CD4-positive, alpha-beta T cell treated with Interleukin-4 for 4 hours (primary cell): ENCODE measurements at places on chromosomes 2 and 18.
A peak's percentile ranks its signal among the peaks of the same experiment; 100 is the strongest.

DNA sequence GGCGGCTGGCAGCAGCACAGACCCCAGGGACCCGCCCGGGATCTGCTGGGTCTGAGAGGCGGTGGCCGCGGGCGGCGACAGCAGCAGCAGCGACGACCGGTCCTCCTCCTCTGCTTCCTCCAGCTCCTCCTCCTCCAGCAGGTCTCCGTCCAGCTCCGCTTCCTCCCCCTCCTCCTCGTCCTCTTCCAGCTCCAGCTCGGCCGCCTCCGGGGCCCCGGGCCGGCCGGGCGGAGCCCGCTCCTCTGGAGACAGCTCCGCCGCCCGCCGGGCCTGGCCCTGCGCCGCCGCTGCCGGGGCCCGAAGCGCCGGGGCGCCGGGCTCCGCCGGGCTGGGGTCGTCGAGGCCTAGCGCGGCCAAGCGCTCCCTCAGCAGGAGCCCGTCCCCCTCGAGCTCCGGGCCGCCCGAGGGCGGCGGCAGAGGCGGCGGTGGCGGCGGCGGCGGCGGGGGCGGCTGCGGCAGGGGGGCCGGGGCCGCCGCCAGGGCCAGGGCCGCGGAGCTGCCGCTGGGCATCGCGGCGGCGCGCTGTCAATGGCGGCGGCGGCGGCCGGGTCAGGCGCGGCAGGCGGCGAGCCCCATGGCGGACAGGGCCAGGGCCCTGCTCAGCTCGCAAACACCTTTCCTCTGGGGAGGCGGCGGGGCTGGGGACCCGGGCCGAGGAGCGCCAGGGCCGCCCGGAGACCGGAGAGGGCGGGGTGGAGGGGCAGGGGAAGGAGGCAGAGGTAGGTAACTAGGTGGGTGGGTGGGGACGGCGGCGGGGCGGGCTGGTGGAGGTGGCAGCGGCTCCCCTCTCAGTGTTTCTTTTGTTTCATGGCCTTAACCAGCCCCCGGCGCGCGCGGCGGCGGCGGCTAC is 445 bp downstream of the MEX3C start:
- DNase-seq: peak; percentile 22

GRCh38 chr18:3572761-3573160 is 122.8 kb downstream of the TGIF1 start:
- no peak for DNase-seq

DNA sequence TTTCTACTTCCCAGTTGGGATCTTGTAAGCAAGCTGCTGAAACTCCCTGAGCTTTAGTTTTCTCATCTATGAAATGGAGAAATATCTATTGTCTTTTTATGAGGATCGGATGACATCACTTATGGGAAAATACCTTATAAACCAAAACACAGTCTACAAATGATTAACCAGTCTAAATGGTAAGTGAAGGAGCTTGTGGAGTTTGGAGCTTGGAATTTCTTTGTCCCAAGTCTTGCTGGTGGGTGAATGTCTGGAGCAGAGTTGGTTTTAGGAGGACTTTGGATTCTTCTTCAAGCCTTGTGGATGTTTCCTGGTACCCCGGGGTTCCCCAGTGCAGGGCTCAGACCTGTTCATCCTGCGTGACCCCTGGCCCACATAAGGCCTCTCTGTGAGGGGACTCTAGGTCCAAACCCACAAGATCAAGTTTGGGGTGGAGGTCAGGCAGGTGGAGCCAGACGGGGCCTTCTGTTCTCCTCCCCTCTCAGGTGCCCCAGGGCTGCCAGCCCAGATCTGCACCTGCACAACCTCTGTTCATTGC is 43.2 kb downstream of the FOSL2 start:
- DNase-seq: no peak

GRCh38 chr2:74944987-74945787 is 13.3 kb upstream of the POLE4 start:
- no peak for DNase-seq

DNA sequence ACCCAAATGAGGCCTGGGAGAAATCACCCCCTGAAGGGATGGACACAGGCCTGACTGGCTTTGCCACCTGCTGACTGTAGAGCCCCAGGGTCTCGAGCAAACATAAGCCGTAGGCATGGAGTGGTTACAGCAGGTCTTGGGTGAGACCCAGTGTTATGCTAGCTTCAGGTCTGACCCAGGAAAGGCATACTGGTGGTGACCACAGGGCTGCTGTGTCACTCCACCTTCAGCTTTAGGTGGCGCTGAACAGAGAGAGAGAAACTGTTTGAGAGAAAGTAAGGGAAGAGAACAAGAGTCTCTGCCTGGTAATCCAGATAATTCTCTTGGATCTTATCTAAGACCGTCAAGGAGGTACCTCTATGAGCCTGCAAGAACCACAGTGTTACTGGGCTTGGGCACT is 1544.2 kb upstream of the TMEFF2 start:
- no peak for DNase-seq

DNA sequence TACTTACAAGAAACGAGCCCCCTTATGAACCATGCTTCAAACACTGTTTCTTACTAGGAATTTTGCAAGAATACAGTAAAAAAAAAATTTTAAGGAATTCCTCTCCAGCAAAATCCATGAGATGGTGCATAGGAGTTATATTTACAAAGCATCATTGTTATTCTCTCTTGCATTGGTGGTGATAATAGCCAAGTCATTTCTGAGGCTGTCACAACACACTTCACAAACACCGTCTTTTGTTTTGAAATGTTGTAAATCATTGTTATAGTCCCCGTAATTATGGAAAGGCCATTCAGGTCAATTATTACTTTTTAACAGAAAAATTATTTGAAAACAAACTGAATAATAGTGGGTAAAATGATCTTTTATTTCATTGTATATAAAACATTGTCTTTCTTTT is 60.1 kb downstream of the DYNC1I2 start:
- no peak for DNase-seq

- no peak for DNase-seq
Measured at GRCh38 chr2:9824956-9825720, 18.1 kb upstream of the TAF1B start.

- no peak for DNase-seq
Measured at GRCh38 chr18:22523481-22523880, 105.8 kb upstream of the CTAGE1 start.

DNA sequence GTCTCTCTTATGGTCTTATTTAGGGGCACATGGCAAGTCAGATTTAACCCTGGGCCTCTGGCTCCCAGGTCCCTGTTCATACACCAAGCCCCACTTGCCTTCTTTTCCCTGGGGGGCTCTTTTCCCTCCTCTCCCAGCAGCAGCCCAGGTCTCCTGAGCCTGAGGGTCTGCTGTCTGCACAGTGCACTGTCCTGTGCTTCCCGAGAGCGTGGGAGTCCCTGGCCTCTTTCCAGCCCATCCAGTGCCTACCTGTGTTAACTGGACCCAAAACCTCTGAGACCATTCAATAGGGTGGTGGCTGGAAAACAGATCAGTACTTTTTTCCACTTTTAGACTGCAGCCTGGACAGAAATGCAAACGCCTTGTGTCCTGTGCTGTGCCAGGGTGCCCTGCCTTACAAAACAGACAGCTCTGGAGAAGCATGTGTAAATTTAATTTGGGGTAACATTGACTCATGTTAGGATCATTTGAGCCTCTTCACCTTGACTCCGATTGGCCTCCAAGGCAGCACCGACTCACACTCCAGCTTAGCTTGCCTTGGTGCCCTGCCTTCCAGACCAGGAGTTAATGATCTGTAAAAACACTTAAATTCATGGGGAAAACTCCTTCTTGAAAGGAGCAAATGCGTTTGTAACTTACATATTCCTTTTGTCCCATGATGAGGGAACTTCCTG is 34.3 kb downstream of the TWIST2 start:
- no peak for DNase-seq

GRCh38 chr2:226773291-226773690 is 26.3 kb downstream of the IRS1 start:
- DNase-seq: no peak

DNA sequence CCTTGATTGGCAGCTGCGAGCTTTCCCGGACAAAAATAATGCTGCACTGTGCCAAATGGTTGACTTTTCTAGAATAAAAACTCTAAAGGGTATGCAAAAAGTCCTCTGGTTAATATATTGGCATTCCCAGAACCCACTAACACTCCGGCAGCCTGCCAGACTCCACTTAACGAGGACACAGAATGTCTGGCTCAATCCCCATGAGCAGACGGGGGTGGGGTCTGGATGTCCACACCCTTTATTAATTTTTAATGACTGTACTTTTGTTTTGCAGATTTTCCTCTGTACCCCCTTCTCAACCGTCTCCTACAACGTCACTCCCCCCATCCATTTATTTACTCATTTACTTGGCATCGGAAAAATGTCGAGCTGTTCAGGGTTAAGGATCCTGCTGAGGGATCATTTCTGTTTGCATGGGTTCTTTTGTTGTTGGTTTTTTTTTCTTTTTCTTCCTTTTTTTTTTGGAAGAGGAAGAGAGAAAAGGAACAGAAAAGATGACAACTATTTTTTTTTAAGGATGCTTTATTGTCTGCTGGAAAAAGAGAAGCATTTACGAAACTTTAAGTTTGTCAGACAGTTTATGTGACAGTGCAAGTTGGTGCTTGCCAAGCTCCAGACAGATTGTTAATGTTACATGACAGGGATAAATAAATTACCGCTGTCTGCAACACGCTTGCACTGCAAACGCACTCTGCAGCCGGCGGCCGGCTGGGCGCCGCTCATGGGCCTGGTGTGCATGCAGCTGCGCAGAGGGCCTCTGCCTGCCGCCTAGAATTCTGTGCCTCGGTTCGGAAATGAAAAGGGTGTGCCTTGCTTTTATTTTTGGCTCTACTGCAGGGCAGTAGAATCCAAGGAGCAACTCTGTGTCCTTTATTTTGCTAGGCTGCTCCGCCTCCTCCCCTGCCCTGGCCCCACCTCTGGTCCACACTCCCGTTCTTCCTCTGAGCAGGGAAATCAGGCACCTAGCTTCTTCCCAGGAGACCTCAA is 3.6 kb downstream of the LDLRAD4 start:
- DNase-seq: no peak

GRCh38 chr18:29285471-29285870 is 1108.5 kb upstream of the CDH2 start:
- no peak for DNase-seq
